ENCODE measurements at places on chromosomes 3 and 15.

DNA sequence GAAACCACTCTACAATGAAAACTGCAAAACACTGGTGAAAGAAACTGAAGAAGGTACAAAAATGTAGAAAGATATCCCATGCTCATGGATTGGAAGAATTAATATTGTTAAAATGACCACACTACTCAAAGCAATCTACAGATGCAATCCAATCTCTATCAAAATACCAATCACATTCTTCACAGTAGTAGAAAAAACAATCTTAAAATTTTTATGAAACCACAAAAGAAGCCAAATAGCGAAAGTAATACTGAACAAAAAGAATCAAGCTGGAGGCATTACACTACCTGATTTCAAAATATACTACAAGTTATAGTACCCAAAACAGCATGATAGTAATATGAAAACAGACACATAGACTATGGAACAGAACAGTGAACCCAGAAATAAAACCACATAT lies 36.9 kb downstream of the TXNRD3 start:
- DNase-seq, result no peak

DNA sequence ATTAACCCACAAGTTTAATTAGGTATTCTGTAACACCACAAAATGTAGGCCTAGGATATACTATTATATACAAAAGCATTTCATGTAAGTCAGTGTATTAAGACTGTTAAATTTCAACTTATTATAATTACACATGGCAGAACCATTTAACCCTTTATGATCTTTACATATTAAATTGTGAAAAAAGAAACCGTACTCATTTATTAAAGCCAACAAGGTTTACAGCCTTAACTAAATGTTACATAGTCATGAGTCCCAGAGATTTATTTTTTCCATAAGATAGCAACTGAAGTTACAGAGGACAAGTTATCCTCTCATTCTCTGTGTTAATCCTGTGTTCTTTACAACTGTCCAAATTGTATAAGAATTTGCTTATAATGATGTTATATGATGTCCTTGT lies 615.8 kb upstream of the AGTR1 start:
- DNase-seq, result no peak

DNA sequence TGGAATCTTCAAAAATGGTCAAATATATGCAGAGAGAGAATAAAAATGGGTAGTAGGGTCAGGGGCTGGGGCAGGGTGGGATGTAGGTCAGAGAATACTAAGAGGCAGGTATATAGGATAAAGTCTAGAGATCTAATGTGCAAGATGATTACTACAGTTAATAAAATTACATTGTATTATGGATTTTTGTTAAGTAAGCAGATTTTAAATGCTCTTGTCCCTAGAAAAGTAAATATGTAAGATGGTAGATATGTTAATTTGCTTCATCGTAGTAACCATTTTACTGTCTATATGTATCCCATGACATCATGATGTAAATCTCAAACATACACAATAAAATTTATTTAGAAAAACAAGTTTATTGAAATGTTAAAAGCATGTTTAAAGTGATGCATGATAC lies 1051.4 kb downstream of the AGBL1 start:
- DNase-seq, result no peak

DNA sequence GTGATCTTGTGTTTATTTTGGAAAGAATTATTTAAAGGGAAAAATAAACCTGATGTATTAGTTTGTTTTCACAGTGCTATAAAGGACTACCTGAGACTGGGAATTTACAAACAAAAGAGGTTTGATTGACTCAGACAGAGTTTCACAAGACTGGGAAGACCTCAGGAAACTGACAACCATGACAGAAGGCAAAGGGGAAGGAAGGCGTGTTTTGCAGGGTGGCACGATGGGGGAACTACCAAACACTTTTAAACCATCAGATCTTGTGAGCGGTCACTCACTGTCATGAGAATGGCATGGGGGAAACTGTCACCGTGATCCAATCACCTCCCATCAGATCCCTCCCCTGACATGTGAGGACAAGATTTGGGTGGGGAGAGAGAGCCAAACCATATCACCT lies 87.0 kb downstream of the TP63 start:
- DNase-seq, result no peak

DNA sequence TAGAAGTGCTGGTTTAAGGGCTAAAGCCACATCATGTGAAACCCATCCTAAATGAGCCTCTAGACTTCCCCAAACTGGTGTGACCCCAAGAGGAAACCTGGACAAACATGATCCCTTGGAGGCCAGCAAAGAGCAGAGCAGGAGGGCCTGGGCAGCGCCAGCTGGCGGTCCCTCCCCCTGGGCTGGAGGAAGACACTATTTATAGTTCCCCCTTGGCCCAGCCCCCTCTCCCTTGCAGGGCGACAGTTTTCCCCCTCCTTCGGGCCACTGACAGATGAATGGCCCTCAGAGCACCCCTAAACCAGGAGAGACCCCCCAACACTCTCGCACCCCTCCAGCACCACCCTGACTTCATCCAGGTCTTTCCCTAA lies 2.9 kb downstream of the UCN2 start:
- DNase-seq, result no peak
